ENCODE measurements at places on chromosomes 1 and 21.

GRCh38 chr1:206925106-206925736 lies 3.5 kb upstream of the FCMR start:
- no peak for DNase-seq

- DNase-seq: peak; percentile 56
Measured at GRCh38 chr1:53138991-53139884, 3.2 kb downstream of the SLC1A7 start.

DNA sequence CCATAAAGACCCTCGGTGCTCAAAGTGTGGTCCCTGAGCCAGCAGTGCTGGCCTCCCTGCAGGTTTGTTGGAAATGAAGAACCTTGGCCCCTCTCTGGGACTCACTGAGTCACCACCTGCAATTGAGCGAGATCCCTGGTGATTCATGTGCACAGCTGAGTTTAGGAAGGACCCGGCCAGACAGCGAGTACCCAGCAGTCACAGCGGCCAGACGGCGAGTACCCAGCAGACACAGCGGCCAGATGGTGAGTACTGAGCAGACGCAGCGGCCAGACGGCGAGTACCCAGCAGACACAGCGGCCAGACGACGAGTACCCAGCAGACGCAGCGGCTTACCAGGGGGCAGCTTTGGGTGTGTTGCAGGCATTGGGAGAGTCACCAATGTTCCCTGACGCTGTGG lies 123.8 kb downstream of the PRDM16 start:
- DNase-seq: no peak

- no peak for DNase-seq
Measured at GRCh38 chr1:15941044-15941840, 34.7 kb downstream of the ZBTB17 start.

DNA sequence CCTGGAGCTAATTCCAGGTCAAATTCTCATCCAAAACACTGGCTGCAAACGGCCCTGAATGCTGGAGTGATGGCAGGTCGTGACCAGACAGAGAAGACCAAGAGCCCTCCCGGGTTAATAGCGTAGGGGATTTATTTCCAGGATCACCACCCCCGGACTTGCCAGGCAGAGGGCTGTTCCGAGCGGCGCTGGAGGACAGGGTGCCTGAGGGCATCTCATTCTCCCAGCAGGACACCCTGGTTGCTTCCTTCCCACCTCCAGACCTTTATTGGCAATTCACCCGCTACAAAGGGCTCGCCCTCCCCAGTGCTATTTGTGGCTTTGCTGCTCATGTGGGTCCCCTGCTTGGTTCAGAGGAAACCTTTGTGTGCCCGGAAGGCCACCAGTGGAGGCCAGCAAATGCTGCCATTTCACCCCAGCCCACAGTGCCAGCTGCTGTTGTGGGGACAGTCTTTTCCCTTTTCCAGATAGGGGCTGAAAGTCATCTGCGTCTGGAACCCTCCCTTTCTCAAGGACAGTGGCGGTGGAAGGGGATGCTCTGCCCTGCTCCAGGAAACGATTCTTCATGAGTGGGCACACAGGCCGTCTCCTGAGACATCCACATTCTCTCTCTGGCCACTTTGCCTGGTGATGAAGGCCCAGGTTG lies 19.0 kb upstream of the C1orf174 start:
- DNase-seq: no peak

DNA sequence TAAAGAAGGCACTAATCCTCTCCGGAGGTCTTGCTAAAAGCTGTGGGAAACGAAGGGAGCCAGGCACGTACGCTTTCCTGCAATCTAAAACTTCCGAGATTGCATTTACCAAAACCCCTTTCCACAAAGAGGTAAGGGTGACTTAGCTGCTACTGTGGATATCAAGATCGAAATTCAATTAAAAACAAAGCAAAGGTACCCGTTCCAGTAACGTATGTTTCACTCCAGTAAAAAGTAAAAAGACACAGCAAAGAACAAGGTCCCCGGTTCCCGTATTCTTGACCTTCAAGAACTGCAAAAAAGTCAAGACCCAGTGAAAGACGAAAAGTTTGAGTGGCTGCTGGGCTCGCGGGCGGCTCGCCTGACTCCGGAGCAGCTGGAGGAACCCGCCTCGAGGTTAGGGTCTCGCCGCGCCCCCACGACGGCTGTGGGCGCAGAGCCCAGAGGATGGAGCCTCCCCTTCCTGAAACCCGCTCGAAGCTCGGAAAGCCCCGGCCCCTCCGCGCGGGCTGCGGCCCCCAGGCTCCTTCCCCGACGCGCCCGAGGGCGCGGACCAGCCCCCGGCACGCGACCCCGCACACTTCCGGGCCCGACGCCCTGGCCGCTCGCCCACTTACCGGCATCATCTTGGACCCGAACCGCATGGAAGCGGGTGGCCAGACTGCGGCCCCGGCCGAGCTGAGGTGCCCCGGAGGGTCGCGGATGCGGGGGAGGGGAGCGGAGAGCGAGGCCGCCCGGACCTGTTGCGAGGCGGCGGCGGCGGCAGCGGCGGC lies 524 bp downstream of the TP53BP2 start:
- DNase-seq: peak; percentile 60

- no peak for DNase-seq
Measured at GRCh38 chr1:17892225-17892624, 137.1 kb downstream of the ACTL8 start.

DNA sequence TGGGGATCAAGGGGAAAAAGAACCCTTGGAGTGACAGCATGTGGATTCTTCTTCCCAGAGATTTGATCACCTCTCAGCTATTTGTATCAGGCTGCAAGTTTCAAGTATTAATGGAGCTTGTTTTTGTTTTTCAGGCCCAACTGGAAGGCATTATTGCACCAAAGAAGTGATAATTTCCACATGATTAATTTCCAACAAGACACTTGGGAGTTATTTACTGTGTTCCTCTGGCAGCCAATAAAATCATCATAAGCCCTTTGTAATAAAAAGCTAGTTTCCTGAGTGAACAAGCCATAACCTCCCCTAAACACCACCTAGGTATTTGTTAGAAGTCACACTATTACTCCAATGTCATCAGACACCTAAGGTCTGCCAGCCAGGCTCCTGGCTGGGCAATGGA lies 8.2 kb downstream of the DNALI1 start:
- no peak for DNase-seq

DNA sequence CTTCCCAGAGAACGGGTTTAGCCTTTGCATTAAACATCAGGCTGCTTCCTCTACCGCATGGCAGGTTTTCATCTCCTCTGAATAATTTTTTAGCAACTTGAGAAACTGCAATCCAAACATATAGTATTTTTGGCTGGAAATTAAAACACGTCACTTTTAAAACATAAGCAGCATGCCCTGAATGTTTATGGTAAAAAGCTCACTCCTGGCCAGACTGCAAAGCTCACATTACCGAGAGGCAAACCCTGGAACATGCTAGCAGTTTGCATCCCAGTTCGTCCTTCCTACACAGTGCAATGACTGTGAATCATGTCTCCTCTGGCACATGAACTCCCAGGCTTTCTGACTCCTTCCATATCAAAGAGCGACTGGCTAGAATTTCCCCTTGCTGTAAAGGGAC lies 312.3 kb downstream of the RRAGC start:
- no peak for DNase-seq

DNA sequence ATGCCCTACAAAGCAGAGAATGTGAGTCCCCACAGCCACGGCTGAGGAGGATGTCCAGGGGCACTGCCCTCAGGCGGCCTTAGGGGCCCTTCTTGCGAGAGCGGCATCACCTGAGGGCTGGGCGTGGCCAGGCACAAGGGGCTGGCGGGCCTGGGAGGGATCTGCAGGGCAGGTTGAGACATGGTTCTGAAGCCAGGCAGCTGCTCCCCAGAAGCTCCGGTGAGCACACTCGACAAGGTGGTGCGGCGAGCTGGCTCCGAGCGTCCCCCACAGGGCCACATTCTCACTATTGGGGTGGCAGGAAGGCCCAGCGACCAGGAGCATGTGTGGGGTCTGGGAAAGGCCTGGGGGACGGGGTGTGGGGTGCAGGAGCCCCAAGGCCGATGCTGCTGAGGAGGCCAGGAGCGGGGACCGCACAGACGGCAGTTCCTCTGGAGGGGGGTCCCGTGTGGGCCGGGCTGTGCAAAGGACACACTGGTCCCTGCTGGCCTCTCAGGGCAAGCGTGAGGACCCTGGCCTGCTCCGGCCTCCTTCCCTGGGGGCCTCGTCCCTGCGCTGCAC lies 47.2 kb downstream of the MORN1 start:
- DNase-seq: no peak

- DNase-seq: no peak
Measured at GRCh38 chr21:45281411-45282282, 6.0 kb downstream of the POFUT2 start.

DNA sequence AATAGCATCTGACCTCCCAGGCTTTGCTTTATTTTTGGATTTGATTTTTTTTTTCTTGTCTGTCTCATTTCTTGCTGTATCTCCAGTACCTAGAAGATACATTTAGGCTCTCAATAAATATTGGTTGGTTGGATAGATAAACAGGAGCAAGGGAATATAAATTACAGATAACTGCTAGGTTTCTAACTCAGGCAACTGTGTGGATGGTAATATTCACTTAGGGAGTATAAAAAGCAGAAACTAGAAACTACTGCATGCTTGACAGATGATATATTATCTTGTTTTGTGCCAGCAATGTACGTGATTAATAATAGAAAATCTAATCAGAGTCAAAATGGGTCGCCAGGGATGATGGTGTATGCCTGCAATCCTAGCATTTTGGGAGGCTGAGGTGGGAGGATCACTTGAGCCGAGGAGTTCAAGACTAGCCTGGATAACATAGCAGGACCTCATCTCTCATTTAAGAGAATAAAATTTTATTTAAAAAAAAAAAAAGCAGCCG lies 31.0 kb upstream of the TARS2 start:
- DNase-seq: no peak

GRCh38 chr1:7070389-7071029 lies 285.3 kb downstream of the CAMTA1 start:
- DNase-seq: peak; percentile 72

DNA sequence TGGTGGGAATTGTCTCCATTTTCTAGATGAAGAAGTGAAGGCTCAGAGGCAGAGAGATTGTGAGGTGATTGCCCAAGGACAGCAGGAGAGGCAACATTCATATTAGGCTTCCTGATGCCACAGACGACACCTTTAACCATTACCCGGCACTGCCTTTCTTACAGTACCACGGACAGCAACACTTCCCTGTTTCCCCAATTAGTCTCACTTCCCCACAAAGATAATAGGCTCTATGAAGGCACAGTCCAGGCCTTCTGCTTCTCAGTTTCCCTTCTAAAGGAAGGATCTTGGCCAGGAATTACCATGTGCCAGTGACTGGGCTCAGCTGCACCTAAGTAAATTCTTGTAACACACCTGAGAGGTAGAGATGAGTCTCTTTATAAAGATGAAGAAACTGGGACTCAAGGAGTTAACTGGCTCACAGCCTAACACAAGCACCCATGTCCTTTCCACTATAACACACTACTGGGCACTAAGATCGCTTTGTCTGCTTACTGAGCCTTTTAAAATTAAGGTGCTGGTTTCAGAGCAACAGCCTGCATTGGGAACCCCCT lies 9.6 kb downstream of the IGSF9 start:
- no peak for DNase-seq

DNA sequence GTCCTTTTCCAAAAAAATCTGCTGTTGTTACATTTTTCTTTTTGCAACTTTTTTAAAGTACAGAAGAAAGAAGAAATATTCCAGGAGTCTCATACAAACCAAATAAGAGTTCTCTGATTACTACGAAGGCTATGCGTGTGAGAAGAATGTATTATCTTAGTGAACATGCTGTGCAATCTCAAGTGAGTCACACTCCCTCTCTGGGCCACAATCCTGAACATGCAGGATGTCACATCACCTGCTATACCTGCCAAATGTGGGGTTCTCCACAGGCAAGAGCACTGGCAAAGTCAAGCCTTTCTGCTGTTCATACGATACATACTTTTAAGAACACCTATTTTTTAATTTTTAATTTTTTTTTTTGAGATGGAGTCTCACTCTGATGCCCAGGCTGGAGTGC lies 21.7 kb upstream of the TRIM63 start:
- DNase-seq: no peak

GRCh38 chr1:29690156-29690555 lies 453.8 kb downstream of the PTPRU start:
- no peak for DNase-seq

GRCh38 chr21:37561506-37561905 lies 194.9 kb downstream of the DYRK1A start:
- no peak for DNase-seq

DNA sequence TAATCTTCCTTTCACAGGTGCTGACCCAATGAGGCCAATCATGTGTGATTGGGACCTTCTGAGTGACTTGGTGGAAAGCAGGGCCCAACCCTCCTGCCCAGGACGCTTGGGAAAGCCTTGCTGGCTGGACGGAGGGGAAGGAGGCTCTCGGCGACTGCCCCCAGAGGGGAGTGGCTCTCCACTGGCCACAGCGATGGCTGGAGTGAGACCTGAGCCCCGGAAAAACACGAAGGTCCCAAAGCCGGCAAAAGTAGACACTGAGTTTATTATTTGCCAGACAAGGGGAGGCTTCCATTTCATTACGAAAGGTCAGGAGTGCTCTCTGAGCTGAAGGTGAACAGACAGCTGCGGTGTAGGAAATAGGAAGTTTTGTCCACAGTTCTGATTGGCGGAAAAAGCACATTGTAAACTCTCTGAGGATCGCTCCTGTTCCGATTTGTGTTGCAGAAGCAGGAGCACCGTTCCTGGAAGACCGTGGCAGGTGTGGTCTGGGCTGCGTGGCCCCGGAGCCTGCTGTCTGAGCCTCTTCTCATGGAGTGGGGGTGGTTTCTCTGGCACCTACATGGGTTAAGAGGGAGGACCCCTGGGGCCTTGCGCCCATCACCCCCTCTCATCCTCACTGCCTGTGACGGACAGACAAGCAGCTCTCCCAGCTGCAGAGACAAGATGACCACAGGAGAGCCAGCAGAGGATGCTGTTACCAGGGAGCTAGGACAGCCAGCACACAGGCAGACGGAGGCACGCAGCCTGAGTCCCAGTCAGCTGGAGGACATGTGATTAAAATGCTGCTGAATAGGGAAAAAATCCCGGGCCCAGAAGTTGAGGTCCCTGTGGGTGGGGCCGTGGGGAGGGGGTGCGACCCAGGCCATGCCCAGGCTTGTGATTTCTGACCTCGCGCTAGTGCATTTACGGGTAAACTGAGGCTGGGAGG lies 41.5 kb downstream of the KRTAP10-1 start:
- DNase-seq: no peak

GRCh38 chr1:161721738-161722343 lies 497 bp downstream of the FCRLB start:
- DNase-seq: peak; percentile 76

DNA sequence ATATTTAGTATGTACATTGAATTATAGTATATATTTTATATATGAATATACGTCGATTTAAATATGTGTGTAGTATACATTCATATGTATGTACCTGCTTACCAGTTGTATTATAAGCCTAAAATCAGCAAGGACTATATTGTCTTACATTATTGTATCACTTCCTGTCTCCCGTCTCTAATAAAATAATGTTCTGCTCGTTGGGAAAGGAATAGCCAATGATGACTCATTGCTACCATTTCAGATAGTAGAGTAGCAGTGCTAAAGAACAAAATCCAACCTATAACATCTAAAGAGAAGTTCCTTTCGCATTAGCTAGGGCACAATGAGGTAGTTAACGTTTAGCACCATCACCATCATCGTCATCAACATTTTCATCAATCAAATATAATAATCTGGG lies 39.9 kb upstream of the SMYD2 start:
- no peak for DNase-seq

GRCh38 chr1:175822580-175822979 lies 79.2 kb upstream of the TNR start:
- DNase-seq: peak; percentile 29

GRCh38 chr1:223829678-223830077 lies 16.1 kb downstream of the TP53BP2 start:
- no peak for DNase-seq

GRCh38 chr1:214123061-214123784 lies 135.4 kb downstream of the PROX1 start:
- DNase-seq: peak; percentile 72
